ENCODE measurements at places on chromosomes 12 and 14.

GRCh38 chr12:11856971-11857370, 207.5 kb downstream of the ETV6 start:
- no peak for DNase-seq

DNA sequence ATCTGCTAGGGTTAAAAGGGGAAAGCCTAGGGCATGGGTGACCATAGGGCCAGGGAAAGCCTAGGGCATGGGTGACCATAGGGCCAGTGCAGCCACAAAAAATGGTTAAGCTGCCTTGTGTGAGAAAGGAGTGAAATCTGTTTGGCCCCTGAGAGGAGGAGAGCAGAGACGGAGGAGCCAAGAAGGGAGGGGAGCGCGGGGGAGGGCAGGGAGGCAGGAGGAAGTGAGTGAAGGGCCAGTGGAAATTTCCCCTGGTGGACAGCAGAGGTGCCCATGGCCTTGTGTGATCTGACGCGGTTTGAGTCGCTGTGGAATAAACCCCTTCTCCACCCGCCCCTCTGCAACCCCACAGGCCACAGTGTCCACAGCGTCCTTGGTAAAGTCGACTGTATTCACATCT, 618 bp upstream of the AQP6 start:
- DNase-seq, result no peak

GRCh38 chr12:57632958-57633840, at the start of gene B4GALNT1:
Gene B4GALNT1 (minus strand): TSS chr12:57633201. CDS start chr12:57632132, 1,069 bp downstream.
- peak; percentile 81 for DNase-seq

GRCh38 chr12:110932046-110932445, 11.7 kb upstream of the MYL2 start:
- DNase-seq, result peak; percentile 19

- DNase-seq, result no peak
Observed at GRCh38 chr12:131919366-131920156, 9.5 kb upstream of the PUS1 start.

DNA sequence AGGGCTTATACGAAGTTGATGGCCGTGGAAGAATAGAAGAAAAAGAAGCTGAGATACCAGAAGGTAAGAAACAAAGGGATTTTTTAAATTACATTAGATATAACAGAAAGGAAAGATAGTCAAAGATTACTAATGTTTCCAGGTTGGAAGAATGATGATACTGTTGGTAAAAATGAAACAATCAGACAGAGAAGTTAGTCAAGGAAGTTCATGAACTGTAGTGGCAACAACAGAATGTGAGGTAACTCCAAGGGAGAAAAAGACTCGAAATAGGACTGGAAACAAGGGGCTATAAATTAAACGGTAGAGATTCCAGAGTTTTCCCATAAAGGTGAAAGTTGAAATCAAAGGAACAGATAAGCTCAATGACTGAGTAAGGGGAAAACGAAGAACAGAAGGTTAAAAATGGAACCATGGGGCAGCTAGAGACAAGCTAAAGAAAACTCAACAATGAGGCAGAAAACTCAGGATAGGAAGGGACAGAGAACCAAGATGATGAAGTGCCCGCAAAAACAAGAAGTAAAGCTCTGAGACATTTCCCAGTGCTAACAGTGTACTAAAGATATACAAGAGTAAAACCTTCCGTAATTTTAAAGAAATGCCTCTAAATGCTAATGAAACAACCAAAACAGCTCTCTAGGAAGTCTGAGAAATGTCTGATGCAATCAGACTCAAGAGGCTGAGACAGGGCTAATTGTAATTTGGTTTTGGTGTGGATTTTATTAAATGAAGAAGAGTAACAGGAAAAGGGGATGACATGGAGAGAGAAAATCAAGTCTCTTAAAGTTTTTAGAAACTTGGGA, 70.0 kb downstream of the PPP2R5E start:
- DNase-seq, result no peak

DNA sequence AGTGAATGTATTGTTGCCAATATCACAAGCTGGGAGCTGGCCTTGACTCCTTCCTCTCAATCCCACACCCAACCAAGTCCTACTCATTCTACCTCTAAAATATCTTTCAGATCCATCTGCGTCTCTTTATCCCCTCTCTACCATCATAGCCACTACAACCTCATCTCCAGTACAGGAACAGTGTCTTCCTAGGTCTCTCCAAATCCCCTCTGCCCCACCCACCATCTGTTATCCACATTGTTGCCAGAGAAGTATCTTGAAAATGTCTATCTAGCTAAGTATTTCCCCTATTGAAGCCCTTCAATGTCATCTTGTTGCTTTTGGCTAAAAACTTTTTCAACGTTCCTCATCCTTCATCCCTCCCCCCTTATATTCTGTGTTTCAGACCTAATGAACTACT, 244.7 kb downstream of the C12orf75 start:
- DNase-seq, result no peak

DNA sequence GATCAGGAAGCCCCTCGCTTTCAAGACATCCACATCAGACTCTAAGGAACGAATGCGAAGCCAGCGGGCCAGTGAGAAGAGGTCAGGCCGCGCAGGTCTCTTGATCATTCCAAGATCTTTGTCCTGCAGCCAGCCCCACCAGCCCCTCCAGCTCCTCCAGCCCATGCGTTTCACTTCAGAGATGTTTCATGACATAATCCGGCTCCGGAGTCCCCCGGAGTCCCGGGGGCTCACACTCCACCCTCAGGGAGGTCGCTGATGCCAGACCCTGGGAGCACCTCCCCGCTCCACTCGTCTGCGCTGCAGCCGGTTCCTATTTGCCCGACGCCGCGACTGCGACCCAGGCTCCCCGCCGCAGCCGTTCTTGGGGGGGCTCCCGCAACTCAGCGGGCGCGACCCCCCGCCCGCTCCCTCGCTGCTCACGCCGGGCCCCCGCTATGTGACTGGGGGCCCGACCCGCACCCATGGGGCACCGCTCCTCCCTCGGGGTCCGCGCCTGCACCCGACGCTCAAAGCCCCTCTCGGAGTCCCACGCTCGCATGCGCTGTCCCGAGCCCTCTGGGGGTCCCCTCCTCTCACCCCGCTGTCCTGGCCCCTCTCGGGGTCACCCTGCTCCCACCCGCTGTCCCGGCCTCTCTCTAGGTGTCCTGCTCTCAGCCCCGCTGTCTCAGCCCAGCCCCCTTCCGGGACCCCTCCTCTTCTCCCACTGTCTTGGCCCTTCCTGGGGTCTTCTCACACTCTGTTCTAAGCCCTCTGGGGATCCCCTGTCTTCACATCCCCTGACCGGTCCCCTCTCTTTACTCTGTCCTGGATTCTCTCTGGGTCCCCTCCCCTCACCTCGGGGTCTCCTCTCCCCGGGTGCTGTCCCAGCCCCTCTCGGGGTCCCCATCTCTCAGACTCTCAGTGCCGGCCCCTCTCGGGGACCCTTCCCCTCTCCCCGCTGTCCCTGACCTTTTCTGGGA, 1.1 kb downstream of the TAOK3 start:
- peak; percentile 6 for DNase-seq

DNA sequence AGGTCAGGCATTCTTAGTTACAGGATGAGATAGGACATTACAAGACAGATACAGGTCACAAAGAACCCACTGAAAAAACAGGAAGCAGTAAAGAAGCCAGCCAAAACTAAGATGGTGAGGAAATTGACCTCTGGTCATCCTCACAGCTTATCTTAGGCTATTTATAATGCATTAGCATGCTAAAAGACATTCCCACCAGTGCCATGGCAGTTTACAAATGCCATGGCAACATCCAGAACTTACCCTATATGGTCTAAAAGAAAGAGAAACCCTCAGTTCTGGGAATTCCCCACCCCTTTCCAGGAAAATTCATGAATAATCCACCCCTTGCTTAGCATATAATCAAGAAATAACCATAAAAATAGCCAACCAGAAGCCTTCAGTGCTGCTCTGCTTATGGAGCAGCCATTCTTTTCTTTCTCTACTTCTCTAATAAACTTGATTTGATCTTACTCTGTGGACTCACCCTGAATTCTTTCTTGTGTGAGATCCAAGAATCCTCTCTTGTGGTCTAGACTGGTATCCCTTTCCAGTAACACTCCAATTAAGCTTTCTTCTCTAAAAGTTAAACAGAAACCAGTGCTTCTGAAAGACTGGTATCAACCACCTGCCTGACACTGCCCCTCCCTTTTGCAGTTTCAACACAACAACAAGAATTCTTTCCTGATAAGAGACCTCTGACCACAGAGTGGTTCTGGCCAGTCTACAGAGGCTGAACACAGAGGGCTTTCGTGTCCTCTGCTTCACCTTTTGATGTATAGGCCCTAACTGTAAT, 86.9 kb downstream of the BCAT1 start:
- no peak for DNase-seq

Measured in neural crest cell (in vitro differentiated cells).